ENCODE measurements at places on chromosomes 1 and 21.

DNA sequence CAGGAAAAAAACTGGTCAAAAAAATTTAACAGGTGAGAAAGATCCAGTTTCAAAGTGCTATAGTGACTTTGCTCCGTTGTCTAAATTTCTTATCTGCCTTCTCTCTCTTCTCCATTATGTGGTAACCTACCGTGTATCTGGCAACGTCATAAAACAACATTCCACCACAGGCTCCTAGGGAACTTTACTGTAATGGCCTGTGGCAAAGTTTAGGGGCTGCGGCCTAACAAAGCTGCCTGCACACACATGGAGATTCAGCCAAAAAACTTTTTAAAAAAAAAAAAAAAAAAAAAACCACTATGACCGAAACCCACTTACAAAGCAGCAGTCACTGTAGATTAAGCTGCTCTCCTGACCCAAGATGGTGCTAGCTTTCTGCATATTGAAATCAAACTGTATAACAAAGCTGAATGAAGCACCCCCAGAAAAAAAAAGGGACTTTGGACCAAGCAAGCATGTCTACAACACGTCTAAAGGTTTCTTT is 202.6 kb downstream of the SLC45A1 start:
- DNase-seq, result no peak

DNA sequence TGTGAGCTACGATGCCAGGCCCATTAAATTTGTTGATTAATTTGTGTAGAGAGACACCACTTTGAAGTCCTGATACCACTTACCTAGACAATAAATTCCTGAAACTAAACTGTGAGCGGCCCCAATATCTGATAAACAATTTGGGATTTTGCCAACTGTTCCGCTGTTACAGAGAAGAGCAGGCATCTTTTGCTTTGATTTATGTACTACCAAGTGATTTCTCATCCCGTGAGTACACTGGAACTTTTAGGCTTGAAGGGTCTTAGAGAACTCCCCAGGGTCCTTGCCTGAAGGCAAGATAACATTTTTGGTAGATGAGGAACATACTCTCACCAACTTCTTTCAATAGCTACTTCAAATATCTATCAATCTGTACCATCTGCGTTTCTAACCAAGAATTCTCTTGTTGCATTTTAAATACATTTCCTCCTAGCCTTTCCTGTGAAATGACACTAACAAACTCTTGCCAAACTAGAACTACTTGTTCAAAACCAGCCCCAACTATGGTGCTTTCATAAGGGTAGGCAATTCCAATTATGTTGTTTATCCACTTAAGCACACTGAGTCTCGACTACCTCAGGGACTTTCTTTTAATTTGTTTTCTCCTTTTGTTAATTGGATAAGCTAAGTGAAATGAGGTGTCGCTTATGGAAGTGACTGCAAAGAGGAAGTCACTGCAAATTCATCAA is 23.2 kb upstream of the SLC30A1 start:
- no peak for DNase-seq

GRCh38 chr1:185017966-185018365 is 27.4 kb upstream of the RNF2 start:
- no peak for DNase-seq

DNA sequence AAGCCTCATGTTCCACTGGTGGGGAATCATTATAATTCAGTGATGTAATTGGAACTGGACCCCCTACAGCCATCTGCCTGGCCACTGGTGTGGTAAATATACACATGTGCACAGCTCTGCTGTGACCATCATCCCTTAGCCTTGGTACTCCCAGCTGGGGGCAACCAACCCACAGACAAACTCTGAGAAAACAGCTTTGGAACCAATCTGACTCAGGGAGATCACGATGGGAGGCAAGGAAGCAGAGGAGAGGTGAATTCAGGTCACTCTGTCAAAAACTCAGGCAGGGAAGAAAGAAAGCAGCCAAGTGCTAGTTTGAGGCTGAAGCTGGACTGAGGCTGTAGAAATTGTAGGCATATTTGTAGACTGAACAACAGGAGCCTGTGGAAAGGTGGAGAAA is 197.8 kb upstream of the GALNT2 start:
- no peak for DNase-seq

DNA sequence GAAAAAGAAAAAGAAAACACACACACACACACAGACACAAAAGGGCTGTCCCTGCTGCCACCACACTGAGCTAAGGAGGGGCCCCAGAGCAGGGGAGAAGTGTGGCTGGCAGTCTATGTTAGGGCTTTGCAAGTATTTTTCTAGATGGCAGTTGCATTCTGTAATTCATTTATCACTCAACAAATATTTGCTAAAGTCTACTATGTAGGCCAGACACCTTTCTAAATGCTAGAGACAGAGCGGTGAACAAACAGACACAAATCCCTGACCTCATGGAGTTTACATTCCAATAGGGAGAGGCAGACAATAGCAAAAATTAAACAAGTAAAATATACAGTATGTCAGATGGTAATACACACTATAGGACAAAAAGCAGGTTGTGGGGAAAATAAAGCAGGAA is 20.2 kb downstream of the WDR64 start:
- no peak for DNase-seq

DNA sequence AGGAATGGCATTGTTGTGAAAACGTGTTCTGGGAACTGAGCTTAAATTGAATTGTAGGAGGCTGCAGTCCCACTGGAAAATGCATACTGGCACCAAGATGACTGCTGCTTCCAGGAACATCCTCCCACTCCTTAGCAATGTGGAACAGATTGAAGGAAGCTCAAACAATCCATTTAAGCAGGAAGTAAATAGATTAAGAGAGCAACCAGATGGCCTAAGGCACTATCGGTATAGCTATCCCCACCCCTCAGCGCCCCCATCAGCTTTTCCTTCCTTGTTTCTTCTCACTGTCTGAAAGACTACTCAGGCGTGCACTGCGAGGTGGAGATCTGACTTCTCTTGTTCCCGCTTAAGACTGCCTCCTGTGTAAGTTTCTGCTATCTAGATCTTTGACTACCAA is 4.0 kb upstream of the IFI16 start:
- DNase-seq, result no peak

DNA sequence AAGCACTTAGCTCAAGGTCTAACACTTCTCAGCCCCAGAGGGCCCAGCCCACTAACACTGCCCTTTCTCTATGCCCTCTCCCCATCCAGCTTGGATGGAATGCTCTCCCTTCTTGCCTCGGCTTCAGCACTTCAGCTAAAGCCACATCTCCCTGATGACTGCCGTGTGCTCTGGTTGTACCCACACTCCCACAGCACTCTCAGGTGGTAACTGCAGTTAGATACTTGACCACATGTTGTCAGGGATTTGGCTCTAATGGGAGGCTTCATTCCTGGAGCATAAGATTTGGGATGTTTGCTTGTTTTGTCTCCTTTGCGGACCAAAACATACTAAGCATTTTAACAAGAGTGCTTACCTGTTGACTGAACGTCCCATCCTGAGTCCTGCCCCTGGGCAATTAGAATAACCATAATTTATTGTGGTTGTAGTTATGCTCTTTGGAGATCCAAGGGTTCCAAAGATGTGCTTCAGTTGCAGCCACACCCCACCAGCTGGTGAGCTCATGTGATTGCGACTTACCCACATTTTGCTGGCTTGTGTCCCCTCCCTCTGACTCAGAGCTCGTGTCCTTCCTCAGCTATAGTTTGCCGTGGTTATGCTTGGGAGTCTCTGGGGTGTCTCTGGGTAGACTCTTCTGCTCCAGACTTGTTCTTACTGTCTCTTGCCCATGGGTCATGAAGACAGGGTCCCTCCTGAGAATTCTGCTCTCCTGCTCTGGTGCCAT is 7.7 kb upstream of the SLC26A9 start:
- no peak for DNase-seq

- DNase-seq, result no peak
These were observed 35.4 kb upstream of the EIF4G3 start for GRCh38 chr1:21212126-21212525.

GRCh38 chr1:112011202-112011601 is 21.7 kb upstream of the KCND3 start:
- no peak for DNase-seq

DNA sequence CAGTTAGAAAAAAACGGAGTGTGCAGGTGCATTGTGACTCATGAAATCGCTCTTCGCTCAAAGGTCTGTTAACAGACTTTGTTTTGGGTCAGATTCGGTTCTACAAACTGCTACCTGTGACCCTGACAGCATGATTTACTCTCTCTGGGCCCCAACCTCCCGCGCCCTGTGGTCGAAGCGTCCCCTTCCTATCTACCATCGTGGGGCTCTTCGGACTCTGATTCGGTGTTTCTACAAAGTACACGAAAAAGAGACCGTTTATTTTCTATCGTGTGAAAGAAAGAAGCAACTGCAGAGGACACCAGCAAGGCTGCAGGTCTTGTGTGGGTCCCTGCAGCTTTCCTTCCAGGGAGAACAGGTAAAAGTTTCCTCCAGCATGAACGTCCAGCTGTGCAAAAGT is 29.4 kb upstream of the SLC19A1 start:
- DNase-seq, result no peak

GRCh38 chr21:29146726-29147125 is 16.3 kb downstream of the MAP3K7CL start:
- no peak for DNase-seq

- DNase-seq, result no peak
These were observed 52.5 kb downstream of the ARHGEF16 start for GRCh38 chr1:3506943-3507342.

DNA sequence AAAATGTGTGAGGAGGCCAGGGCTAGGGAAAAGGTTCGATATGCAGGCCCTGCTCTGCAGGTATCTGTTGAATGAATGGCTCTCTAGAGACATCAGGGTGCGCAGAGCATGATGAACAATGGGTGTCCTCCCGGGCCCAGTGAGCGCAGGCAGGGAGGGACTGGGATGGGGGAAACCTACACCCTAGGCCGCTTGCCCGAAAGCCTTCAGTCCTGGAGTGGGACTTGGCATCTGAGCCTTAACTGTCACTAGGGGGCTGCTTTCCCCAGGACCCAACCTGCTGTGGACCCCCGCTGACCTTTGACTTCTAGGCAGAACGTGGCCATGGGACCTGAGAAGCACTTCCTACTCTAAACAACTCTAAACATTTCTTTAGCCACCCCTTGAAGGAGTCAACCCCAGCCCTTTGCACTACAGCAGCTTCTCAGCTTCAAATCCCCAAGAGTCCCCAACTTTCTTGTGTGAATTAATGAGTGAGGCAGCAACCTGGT is 444 bp upstream of the MAP3K6 start:
- DNase-seq, result no peak

GRCh38 chr1:85224734-85225623 is 24.2 kb upstream of the SYDE2 start:
- DNase-seq, result no peak

DNA sequence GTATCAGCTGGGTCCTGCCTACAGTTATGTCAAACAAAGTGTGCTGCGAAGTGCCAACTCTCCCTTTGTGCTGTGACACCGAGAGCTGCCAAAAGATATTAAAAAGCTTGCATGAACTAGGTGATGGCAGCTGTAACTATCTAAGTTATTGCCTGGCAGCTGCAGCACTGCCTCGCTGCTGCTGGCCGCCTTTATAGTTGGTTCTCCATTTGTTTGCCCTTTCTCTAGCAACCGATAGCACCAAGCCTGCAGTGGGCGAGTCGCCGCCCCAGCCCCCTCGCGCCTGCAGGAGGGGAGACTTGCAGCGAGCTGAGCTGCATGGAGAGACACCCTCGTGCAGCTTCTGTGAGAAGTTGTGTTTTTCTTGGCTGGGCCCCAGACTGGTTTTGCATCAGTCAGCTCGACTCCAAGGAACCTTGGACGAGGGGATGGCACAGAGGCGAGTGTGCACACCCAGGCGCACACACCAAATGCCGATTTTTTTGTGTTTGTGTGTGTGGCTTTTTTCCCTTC is 330.6 kb downstream of the RPS6KC1 start:
- DNase-seq, result no peak

DNA sequence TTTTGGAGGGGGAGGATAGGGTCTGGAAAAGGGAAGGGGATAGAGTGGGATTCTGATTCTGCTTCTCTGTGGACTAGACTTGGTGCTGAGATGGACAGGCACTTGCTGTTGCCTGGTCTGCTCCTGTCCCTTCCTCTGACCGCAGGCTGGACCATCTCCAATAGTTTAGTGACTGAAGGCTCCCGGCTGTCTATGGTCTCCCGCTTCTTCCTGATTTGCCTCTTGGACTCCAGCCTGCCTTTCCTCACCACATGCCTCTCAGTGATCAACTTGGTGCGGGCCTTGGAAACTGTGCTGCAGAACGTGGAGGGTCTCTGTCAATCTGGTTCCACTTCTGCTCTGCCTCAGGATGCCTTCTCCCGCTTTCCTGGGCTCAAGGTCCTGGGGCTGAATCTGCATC is 6.3 kb upstream of the ZSCAN20 start:
- no peak for DNase-seq

GRCh38 chr1:87284456-87285240 is 44.0 kb upstream of the LMO4 start:
- DNase-seq, result no peak

DNA sequence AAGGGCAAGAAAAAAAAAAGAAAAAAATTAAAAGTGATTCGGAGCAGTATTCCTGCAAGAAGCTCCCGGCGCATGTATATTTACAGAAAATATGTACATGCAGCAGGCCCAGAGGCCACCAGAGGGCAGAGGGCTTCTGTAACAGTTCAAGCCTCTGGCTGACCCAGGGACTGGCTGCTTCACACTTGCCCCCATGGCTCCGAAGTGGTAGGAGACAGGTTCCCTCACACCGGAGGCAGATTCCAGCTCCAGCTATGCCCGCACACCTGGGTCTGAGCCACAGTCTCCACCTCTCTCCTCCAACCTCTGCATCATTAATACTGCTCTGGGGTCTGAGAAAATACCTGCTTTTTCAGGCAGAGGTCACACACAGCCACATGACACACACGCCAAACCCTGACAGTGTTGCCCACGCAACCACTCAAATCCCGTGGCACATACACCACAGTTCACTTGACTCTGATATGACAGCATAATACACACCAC is 2.2 kb upstream of the ARHGAP30 start:
- DNase-seq, result no peak

DNA sequence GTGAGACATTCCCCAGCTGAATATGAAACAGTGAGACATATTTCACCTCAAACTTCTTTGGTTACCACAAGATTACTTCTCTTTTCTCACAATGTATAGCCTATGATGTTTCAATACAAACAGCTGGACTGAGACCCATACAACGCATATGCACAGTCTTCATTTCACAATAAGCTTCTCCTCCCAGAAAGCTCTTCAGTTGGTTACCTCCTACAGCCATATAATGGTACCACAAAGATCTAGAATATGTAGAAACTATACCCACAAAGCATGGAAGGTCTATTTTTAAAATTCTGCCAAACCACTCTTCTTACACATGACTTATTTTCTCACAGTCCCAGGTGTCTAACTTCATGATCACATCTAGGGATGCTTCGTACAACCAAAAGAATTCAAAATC is 70.8 kb downstream of the JAK1 start:
- DNase-seq, result no peak
